ENCODE measurements at places on chromosomes 13 and 19.

DNA sequence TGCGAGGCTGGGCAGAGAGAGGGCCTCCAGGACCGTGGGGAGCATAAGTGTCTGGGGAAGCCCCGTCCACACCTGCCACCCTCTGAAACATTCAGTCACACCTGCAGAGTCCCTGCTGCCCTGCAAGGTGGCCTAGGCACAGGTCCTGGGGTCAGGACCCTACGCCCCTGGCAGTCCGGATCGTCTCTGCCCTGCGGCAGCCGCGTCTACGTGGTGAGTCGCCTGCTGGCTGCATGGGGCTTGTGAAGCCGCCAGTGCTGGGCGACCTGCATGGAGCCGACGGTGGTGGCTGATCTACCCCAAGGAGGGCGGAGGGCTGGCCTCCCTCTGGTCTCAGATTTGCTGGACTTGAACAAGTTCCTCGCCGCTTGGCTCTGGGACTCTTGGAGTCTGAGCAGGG, 13.0 kb downstream of the FZR1 start:
- no peak for DNase-seq

GRCh38 chr19:50759886-50760285, 10.4 kb upstream of the GPR32 start:
- peak; percentile 76 for DNase-seq

DNA sequence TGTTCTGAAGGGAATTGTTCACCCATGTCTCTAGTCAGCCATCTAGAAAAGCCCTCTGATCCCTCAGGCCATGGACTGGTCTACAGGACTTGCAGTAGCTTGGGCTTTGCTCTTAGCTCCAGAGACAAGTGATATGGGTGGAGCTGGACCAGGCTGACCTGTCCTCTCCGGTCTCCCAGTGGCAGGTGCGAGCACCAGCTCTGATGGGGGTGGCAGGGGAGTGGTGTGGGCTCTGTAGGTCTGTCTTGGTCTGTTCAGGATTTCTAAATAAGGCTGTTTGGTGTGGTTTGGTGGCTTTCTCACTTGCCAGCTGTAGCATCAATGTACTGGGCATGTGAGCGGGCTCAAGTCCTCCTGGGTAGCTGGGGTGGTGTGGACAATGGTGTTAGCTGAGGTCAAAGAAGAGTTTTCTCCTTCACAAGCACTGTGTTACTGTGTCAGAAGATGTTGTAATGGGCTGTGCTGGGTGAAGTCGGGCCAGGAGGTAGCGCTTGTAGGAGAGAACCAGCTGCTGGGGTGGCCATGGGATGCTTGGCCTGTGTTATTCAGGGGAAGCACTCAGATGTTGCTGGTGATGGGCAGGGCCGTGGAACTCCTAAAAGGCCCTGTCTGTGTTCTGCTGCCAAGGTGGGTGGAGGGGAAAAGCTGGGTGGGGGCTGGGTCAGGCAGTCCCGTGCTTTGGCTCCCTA, 16.9 kb downstream of the GPC6 start:
- no peak for DNase-seq

DNA sequence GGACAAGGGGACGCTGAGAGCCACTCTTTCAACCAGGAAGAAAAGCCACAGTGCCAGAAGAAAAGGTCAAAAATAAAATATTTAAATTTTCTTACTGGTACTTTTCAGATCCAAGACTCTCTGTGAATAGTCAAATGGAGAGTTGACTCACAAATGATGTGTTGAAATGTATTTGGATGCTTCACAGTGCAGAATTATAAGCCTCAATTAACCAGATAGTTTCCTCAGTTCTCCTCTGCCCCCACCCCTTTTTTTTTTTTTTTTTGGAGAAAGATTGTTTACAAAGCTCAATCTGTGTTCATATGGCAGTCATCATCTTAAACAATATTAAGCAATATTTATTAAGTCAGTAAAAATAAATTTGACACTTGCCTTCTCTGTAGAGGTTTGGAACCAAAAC, 470.8 kb downstream of the FGF9 start:
- no peak for DNase-seq

DNA sequence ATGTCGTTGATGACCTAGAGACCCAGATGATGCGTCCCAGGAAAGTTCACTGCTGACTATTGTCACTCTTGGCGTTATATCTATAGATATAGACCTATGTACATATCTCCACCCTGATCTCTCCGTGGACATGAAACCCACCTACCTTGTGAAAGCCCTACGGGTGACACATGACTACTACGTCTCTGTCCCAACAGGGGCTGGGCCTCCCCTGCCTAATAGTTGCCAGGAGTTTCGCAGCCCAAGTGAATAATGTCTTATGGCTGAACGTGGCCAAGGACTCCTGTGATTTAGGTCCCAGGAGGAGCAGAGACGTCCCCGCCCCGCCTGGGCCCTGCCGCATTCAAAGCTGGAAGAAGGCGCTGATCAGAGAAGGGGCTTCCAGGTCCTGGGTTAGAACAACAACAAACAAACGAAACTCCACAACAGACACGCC, 4.9 kb upstream of the POU4F1 start:
- no peak for DNase-seq

- DNase-seq: no peak
Observed at GRCh38 chr13:45700971-45701900, 884 bp upstream of the CBY2 start.

DNA sequence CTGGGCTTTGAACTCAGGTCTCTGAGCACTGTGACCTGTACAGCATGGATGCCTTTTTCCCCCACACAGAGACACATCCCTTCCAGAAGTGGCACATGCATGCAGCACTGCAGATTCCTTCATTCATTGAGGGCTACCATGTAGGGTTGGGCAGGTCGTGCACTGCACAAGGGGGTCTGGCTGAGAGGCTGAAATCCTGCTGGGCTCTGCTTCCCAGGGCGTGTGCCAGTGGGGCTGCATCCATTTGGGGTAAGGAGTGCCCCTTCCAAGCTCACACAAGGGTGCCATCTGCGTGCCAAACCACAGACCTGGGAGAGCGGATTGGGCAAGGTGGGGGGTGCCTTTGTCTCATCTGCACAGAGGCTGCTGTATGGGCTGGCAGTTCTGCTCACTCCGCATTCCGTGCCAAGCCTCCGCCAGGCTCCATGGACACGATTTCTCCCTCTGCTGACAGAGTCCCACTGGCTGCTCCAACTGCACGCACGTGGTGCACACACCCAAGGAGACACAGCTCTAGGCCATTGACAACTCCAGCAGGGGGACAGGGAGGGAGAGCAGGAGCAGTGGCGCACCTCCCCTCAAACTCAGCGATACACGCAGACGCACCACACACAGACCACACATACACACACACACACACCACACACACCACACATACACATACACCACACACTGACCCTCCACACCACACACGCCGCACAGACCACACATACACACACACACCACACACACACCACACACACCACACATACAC, 4.5 kb upstream of the SHISA7 start:
- peak; percentile 54 for DNase-seq

DNA sequence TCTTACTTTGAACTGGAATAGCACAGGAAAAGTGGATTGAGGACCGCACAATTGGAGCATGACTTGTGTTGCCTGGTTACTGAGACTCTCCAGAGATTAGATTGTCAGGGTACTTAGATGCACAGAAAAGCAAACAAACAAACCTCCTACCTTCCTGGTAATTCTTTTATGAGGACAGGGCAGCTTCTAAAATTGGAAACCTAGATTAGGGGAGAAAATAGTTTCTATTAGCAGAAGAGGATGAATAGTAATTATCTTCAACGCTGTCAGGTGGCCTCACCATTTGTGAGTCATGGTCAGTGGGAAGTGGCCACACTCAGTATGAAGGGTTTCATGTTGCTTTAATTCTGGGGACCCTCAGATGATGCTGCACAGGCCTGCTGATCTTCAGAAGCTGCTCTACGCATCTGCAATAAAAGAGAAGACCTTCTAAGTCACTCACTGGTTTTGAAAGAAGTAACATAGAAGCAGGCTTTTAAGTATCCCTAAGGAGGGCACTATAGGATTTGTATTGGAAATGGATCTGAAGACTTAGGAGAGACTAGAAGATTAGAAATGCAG, 106.8 kb downstream of the LACC1 start:
- no peak for DNase-seq

DNA sequence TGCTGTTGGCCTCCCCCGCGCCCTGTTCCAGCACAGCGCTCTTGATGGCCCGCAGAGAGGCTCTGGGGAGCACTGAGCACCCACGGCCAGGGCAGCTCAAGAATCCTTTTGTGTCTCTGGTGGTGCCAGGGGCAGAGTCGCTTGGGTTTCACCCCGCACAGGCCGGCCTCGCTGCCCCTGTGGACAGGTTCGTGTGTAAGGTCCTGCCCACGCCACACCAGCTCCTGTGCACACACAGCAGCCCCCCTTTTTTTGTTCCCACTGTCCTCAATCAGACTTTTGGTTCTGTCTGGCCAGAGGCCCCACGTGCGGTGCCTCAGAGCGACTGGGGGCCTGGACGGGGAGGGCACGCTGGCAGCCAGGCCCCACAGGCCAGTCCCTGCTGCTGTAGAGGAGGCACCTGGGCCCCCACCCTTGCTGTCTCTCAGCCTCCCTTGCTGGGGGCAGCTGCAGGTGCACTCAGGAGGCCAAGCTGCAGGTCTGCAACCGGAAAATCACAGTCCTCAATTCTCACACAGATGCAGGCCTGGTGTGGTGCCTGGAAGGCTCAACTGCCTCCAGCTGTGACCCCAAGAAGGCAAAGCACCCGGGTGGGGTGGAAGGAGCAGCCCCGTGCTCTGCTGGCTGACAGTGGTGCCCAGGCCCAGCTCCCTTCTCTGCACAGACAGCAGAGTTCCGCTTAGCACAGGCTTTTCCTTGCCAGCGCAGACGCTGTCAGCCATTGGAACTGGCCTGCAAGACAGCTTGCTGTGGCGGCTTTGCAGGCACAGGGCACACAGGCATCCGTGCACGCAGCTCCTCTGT, 12.6 kb upstream of the F7 start:
- DNase-seq: no peak

DNA sequence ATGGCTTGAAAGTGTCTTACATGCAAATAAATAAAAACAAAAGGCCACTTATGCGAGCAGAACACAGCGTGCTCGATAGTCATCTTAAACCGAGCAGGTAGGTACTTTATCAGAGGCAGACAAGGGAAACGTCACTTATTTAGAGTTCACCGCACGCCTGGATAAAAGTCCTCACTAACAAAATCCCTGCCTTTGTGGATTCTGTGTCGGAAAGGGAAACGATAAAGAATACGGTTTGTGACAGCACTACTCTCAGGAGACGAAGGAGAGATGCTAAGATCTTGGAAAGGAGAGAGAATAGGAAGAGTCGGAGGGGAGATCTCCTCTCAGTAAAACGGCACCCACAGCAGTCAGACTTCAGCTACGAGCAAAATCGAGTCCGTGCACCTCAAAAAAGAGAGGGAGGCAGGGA, 581 bp downstream of the RCBTB1 start:
- DNase-seq: peak; percentile 48

- no peak for DNase-seq
Observed at GRCh38 chr19:8336072-8336569, 6.9 kb downstream of the KANK3 start.

GRCh38 chr19:51422053-51422448, 4.6 kb upstream of the SIGLEC10 start:
- peak; percentile 83 for DNase-seq

- DNase-seq: no peak
Observed at GRCh38 chr19:54197121-54197520, 3.5 kb upstream of the RPS9 start.

DNA sequence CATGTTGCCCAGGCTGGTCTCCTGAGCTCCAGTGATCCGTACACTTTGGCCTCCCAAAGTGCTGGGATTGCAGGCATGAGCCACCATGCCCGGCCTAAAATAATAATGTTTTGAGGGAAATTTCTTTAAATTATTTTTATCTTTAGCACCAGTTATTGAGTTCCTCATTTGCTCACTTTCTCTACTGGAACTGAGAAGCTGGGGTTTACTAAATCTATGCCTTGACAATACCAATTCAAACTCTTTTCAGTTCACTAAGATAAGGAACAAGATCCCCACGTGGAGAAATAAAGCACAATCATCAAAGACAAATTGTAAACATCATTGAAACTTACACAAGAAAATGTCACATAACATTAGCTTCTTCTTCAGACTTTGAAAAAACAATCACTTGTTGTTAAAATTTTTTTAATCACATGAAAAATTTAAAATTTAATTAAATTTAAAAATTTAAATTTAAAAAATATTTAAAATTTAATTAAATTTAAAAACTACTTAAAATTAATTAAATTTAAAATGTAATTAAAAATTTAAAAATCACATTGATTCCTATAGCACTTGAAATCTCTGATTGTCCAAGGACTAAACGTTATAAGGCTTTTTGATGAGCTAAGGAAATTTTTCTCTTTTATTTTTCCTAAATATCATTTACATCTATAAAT, 25.2 kb upstream of the XPO4 start:
- no peak for DNase-seq

DNA sequence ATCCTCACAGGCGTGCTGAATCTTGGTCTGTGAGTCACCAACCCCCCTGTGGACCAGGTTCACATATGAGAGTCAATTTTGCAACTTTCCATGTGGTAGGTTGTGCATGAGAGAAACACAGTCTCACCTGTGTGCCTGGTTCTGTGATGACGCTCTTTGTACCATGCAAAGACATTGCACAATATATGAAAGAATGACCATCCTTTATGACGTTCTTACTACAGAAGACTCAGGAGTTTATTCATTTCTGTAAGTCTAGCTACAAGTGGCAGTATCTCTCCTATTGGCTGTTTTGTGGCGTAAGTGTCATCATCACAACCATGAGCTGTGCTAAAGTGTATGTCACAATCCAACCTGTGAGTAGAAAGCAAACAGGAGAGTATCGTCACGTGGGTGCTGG, 43.8 kb upstream of the ZNF728 start:
- DNase-seq: no peak

GRCh38 chr19:28966737-28967399, 246.1 kb downstream of the UQCRFS1 start:
- no peak for DNase-seq

GRCh38 chr13:79287939-79288795, 117.9 kb downstream of the RBM26 start:
- no peak for DNase-seq

- DNase-seq: no peak
Observed at GRCh38 chr19:56108447-56109195, 12.5 kb downstream of the ZNF787 start.

GRCh38 chr13:87884884-87885283, 213.7 kb downstream of the SLITRK5 start:
- DNase-seq: peak; percentile 52

Data from RKO (cell line).